HuH-7 (cell line): ENCODE measurements at places on chromosomes 5 and 9.

- peak; percentile 70 for DNase-seq
Observed at GRCh38 chr9:116549061-116549664, 137.9 kb upstream of the TRIM32 start.

DNA sequence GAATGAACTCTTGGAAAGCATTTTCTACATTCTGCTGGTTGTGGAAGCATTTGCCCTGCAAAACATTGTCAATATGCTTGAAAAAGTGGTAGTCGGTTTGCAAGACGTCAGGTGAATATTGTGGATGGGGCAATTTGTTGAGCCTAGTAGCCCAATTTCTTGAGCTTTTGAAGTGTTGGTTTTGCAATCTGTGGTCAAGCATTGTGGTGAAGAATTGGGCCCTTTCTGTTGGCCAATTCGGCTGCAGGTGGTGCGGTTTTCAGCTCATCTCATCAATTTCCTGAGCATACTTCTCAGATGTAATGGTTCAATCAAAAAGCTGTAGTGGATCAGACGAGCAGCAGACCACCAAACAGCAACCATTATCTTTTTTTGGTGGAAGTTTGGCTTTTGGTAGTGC is 426.8 kb upstream of the CDH9 start:
- no peak for DNase-seq

DNA sequence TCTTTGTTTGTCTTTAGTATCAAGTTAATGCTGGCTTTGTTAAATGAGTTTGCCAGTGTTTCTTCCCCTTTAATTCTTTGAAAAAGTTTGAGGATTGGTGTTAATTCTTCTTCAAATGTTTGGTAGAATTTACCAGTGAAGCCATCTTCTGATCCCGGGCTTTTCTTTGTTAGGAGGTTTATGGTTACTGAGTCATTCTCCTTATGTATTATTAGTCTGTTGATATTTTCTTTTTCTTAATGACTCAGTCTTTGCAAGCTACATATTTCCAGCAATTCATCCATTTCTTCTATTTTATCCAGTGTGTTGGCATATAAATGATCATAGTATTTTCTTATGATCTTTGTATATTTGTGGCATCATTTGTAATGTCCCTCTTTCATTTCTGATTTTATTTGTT is 74.5 kb upstream of the SPINK5 start:
- no peak for DNase-seq

DNA sequence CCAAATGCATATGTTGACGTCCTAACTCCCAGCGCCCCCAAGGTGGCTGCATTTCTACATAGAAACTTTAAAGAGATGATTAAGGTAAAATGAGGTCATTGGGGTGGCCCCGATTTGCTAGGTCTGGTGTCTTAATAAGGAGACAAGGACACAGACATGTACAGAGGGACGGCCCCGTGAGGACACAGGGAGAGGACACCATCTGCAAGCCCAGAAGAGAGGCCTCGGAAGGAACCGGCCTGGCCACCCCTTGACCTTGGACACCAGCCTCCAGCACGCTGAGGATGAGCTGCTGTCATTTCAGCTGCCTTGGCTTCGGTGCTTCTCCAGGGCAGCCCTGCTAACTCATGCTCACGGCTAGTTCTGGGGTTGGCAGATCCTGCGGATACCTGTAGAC is 73.2 kb downstream of the MRPL36 start:
- DNase-seq = no peak

GRCh38 chr5:44932922-44933585 is 124.3 kb downstream of the MRPS30 start:
- DNase-seq = no peak

- no peak for DNase-seq
Observed at GRCh38 chr5:107217721-107218130, 453.0 kb downstream of the EFNA5 start.
